Activated T-cell treated with anti-CD3 and anti-CD28 coated beads for 4 hours (primary cell): ENCODE measurements at places on chromosomes 7 and 10.

- DNase-seq = no peak
Measured at GRCh38 chr7:69517985-69518704, 80.1 kb upstream of the AUTS2 start.

- no peak for DNase-seq
Measured at GRCh38 chr7:70572571-70572970, 559.4 kb upstream of the GALNT17 start.

GRCh38 chr7:132793474-132793873 lies 217.2 kb upstream of the PLXNA4 start:
- DNase-seq = no peak

DNA sequence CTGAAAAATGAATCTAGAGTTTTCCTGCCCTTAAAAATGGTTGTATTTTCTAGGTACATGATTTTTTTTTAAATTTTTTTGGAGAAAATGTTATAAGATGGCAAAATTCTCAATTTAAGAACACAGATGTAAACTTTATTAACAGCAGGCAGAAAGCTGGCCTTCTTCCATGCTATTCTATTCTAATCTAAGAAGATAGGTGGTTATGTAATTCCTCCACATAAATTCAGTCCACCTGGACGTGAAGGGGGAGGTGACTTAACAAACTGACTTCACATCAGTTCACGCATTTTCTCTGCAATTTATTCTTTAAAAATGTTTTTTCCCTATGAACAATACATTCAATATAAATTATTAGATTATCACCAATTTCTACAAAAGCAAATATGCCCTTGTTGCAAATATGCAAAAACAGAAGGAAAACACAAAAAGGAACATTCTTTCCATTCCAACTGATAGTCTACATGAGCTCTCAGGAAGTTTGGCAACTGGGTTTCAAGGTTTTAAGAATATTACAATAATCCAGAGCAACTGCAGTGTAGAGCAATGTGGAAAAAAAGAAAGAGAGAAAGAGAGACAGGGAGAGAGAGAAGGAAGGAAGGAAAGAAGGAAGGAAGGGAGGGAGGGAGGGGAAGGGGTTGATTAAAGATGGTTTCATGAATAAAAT lies 76.8 kb downstream of the HIBADH start:
- DNase-seq = no peak

GRCh38 chr10:10110844-10111490 lies 906.7 kb upstream of the CELF2 start:
- DNase-seq = no peak

DNA sequence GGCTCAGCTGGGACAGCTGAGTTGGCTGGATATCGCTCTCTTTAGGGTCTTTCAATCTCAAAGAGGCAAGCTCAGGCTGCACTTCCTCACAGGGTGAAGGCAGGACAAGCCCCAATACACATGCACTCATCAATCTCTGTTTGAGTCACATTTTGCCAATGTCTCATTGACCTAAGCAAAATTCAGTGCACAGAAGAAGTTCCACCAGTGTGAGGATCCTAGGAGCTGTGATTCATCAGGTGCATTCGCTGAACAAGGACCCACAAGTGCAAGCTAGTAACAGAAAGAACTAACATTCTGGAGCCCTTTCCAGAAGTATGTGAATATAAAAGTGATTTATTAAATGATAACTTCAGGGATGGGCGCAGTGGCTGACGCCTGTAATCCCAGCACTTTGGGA lies 477.2 kb downstream of the GPAM start:
- no peak for DNase-seq

GRCh38 chr7:134891696-134892678 lies 94.3 kb upstream of the AGBL3 start:
- no peak for DNase-seq

- DNase-seq = no peak
Measured at GRCh38 chr7:75762350-75762917, 9.6 kb downstream of the CCL26 start.

DNA sequence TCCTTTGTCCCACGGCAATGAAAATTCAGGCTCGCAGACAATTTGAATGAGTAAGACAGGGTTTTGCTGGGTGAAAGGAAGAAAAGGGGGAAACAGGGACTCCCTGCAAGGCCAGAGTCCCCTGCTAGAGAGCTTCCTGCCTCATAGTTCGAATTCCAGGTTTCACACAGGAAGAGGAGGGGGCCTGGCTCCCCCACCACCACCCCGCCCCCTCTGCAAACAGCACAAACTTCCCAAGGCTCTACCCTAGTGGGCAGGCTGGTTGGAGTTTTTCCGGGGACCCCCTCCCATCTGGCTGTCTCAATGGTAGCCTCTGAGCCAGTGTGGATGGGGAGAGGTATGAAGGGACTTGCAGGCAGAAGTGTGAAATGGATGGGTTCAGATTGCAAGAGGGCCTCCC lies 57.4 kb upstream of the NEBL start:
- no peak for DNase-seq

DNA sequence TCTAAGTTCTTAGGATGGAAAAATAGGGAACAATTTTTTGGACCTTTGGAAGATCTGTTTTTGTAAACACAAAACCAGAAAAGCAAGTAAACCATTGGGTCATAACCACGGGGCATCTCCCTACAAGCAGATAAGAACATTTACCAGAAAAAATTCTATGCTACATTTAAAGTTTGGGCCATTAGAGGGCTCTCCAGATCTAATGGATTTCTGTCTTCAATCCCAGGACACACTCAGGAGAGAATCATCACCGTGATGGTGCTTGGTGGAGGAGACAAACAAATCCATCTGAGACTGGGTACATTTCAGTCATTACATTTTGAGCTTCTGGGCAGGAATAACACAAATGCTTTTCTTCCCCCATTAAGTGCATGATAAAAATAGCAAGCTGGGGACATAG lies 178.4 kb upstream of the TARP start:
- DNase-seq = no peak

GRCh38 chr10:61471491-61471890 lies 18.3 kb upstream of the TMEM26 start:
- DNase-seq = no peak

- DNase-seq = no peak
Measured at GRCh38 chr10:113945075-113945686, 90.7 kb downstream of the NHLRC2 start.

- DNase-seq = no peak
Measured at GRCh38 chr10:112883360-112884178, 66.5 kb upstream of the TCF7L2 start.

DNA sequence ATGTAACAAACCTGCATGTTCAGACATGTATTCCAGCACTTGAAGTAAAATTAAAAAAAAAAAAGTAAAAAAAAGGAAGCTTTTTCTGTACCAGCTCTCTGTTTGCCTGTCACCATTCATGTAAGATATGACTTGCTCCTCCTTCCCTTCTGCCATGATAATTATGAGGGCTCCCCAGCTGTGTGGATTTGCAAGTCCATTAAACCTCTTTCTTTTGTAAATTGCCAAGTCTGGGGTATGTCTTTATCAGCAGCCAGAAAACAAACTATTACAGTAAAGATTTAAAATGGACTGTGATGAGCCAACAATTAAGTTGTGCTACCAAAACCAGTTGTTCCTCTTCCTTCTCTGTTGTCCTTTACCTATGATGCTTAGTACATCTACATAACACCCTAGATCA lies 619.6 kb downstream of the ARL4A start:
- no peak for DNase-seq

GRCh38 chr10:78305311-78305710 lies 271.6 kb downstream of the RPS24 start:
- no peak for DNase-seq

GRCh38 chr7:7859411-7859810 lies 109.2 kb upstream of the GLCCI1 start:
- no peak for DNase-seq

DNA sequence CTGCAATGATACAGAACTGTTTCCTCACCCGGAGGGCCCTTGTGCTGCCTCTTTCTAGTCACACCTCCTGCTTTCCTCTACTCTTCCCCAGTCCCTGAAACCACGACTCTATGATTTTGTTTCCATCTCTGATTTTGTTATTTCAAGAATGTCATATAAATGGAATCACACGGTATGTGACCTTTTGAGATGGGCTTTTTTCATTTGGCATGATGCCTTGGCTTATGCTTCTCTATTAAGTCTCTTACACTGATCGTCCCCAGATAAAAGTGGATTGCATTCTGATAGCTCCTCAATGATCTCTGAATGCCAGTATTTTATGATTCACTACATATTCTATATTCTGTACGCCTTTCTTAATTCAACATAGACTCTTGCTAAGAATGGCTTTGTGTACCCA lies 78.2 kb downstream of the GALNT11 start:
- no peak for DNase-seq

- no peak for DNase-seq
Measured at GRCh38 chr10:100531761-100532160, 2.1 kb upstream of the NDUFB8 start.

- DNase-seq = no peak
Measured at GRCh38 chr7:158247758-158248487, 339.7 kb downstream of the PTPRN2 start.

DNA sequence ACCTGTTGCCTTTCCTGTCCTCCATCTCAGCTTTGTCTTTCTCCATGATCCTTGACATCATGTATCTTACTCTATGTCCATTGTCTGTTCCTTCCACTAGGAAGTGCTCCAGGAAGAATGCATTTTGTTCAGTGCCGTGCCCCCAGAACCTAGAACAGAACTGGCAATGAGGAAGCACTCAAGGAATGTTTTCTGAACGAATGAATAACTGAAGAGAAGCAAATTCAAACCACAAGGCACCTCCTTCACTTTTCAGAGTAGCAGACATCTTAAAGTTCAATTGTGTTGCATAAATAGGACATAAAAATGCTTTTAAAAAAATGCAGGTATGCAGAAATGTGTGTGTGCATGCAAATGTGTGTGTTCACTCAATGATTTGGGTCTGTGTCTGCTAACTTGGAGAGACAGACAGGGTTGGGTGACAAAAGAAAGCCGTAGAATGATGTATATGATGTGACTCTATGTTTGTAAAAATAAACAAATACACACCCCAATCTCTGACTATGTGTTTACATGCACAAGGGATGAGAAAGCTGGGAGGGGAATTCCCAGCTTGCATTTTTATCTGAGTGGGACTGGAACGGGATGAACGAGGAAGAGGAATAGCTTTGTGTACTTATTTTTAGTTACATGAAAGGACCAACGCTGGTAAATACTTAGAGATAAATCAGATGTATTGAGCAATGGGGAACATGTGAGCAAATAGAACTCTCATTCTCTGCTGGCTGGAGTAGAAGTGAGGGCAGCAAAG lies 237.7 kb downstream of the FANK1 start:
- no peak for DNase-seq

DNA sequence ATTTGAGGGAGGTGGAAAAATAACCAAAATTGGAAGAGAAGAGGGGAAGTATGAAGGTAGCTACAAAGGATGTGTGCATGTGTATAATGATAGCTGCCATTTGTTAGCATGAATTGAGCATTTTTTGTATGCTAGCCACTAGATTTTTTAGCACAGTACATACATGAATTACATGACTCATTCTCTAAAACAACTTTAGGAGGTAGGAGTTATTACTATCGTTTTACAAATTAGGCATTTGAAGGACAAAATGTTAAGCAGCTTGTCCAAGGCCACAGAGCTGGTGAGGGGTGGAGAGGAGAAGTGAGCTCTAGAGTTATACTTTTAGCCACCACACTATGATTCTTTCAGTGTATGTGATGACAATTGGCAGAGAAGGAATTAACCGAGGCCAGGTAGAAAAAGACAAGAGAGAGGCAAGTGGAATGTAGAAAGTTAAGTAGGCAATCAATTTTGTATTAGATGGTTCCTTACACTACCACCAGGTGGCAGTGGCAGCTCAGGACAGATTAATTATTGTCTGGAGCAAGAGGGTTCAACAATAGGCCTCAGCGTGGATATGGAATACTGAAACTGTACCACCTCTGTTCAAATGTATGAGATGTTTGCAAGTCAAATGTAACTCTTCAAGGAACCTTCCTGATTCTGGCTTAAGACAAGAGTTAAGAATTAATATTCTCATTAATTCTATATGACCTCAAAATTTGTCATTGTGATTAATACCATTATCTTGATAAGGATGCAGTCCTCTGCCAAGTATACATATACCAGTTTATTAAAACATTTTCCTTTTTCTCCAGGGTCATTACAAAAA lies 128.0 kb downstream of the MBL2 start:
- no peak for DNase-seq

- DNase-seq = no peak
Measured at GRCh38 chr10:15068802-15069201, 19.8 kb downstream of the ACBD7 start.

DNA sequence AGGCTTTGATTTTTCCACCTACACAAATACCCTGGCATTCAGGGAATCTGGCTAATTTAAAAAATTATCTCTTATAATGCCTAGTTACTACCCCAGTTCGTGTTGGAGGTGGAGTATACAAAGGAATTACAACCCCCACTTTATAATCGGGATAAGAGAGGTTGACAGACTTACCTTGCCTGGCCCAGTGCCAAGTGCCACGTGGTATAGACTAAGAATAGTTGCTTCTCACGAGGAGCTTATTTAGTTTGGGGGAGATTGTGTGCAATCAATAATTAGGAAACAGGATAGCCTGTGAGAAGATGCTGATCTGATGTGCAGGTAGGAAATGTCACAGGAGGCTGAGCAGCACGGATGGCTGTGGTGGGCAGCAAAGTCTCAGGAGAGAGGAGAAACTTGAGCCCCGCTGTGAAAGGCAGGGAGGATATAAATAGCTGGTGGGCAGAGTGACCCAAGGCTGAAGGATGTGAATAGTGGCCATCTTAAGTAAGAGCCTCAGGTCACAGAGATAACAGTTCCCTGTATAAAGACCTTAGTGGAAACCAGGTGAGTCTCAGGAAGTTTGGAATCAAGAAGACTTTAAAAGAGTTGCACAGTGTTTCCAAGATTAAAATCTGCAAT lies 11.3 kb upstream of the ATXN7L1 start:
- DNase-seq = no peak

GRCh38 chr7:115208710-115209560 lies 287.0 kb downstream of the MDFIC start:
- no peak for DNase-seq

- DNase-seq = no peak
Measured at GRCh38 chr7:26397796-26398426, 106.2 kb downstream of the SNX10 start.

GRCh38 chr10:1345368-1345767 lies 289.2 kb downstream of the WDR37 start:
- no peak for DNase-seq
